OCI-M1 (cell line): ENCODE measurements at places on chromosomes 7 and 10.

- DNase-seq: no peak
These were observed 209.9 kb upstream of the FRMD4A start for GRCh38 chr10:14540611-14541010.

DNA sequence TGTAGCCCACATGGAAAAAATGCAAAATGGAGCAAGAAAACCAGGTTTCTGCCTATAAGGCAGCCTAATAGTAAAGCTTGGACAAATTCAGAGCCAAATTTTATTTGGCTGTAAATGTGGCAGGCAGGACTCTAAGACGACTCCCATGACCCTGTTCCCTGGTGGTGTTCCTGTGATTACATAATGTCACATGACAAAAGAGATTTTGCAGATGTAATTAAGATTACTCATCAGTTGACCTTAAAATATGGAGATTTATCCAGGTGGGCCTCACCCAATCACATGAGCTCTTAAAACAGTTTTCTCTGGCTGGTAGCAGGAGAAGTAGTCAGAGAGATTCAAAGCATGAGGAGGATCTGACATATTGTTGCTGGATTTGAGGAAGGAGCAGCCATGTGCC, 303.1 kb upstream of the IMMP2L start:
- no peak for DNase-seq

GRCh38 chr7:155294511-155294778, 3.2 kb upstream of the INSIG1 start:
- DNase-seq: no peak

DNA sequence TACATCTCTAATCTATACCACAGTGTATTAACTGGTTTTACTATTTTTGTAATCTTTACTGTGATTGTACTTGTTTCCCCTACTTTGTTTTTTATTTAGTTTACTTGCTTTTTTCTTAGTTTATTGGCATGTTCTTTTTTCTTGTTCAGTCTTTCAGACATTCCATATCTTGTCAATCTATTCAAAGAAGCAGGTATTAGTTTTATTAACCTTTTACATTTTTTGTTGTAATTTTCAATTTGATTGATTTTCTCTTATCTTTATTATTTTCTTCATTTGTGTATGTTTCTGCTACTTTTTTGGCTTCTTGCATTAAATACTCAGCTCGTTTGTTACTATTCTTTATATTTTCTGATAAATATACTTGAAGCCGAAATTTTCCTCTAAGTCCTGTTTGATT, 41.6 kb downstream of the TLX1 start:
- no peak for DNase-seq

GRCh38 chr10:36574207-36574606, 551.2 kb upstream of the ANKRD30A start:
- no peak for DNase-seq

DNA sequence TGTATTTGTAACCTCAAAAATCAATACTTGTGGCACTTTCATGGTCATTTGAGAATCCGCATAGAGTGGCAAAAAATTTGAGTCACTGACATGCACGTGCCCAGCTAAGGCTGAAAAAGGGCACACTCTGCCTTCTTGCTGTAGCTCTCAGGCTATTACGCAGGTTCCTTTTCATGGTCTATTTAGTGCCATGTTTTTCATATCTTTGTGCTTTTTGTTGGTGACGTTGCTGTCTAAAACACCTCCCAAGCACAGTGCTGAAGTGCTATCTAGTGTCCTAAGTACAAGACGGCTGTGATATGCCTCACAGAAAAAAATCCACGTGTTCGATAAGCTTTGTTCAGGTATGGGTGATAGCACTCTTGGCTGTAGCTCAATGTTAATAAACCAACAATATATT, 50.9 kb downstream of the CREB3L2 start:
- DNase-seq: no peak

DNA sequence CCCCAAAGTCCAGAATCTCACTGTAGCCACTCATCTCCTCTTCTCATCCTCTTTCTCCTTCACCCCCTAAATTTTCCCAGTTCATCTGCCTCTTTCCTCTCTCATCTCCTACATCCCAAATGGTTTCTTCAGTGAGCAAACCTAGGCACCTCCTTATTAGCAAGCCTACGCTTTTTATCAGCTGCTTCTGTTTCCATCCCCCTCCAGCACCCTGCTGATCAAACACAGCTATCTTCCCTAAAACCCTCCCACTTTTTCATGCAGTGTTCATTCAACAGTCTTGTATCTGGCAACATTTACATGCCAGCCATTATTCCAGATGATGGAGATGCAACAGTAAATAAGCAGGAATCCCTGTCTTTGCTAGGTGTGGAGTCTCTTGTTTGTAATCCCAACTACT, 3.3 kb upstream of the ABRAXAS2 start:
- DNase-seq: peak; percentile 27

DNA sequence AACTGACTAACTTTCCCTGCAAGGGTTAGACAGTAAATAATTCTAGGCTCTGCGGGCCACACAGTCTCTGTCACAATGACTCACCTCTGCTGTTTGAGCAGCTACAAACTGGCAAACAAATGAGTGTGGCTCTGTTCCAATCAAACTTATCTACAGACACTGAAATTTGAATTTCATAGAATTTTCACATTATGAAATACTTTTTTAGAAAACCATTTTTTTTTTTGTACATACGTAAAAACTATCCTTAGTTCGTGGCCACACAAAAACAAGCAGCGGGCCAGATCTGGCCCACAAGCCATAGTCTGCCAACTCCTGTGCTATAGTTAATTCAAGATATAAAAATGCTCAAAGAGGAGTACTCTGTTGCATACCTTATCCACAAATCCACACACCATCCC, 32.6 kb downstream of the PIP4K2A start:
- peak; percentile 84 for DNase-seq

DNA sequence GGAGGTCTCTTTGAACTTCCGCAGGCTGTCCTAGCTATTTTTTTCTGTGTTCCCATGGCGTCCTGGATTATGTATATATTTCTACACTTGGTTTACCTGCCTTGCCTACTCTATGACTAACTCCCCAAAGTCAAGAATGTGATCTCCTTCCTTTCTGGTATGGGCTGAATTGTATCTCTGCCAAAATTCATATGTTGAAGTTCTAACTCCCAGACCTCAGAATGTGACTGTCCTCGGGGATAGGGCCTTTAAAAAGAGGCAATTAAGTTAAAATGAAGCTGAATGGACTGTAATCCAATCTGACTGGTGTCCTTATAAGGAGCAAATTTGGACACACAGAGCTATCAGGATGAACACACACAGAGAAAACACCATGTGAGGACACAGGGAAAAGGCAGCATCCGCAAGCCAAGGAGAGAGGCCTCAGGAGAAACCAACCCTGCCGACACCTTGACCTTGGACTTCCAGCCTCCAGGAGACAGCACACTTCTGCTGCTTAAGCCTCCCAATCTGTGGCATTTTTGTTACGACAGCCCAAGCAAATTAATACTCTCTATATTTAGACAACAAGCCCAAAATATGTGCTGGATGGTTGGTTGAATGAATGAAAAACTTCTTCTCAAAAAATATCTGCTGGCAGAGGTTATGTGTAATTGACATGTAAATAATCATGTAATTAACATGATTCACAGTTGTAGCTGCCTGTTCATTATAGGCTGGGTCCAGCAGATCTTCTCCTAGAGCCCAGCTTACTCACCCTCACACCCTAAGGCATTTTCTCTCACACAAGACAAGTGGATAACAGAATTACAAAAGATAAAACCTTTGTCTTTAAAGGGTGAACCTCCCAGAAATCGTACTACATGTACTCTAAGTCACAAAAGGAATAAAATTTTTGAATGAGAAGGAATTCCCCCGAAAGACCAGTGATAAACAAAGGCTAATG, 123.7 kb downstream of the CUBN start:
- DNase-seq: no peak
